Caudate nucleus (tissue), 63 donors: ENCODE measurements at places on chromosomes 1 and 21.

GRCh38 chr1:35692317-35692716 lies 26.4 kb downstream of the C1orf216 start:
- DNase-seq, result no peak

DNA sequence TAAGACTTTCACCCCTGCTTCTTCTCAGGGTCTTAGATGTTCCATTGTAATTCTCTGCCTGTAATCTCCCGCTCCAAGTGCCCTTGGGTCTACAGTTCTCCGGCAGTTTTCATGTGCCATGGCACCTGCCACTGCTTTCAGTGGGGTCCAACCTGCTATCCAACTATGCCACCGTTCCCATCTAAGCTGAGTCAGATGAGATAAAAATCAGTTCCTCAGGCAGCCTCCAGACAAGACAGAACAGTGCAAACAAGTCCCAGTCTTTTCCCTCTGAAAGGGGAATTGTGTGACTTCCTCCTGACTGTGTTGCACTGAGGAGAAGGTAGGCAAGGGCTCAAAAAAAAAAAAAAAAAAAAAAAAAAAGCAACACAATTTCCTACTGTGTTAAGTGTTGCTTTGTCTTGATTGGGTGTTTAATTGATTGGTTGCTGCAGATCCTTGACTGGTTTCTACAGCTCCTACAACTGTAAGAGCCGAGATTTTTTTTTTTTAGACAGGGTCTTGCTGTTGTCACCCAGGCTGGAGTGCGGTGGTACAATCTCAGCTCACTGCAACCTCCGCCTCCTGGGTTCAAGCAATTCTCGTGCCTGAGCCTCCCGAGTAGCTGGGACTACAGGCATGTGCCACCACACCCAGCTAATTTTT lies 50.7 kb downstream of the EBNA1BP2 start:
- no peak for DNase-seq

GRCh38 chr1:160429702-160430535 lies 29.6 kb downstream of the VANGL2 start:
- no peak for DNase-seq

GRCh38 chr1:15637826-15638225 lies 20.6 kb downstream of the DDI2 start:
- DNase-seq, result no peak

DNA sequence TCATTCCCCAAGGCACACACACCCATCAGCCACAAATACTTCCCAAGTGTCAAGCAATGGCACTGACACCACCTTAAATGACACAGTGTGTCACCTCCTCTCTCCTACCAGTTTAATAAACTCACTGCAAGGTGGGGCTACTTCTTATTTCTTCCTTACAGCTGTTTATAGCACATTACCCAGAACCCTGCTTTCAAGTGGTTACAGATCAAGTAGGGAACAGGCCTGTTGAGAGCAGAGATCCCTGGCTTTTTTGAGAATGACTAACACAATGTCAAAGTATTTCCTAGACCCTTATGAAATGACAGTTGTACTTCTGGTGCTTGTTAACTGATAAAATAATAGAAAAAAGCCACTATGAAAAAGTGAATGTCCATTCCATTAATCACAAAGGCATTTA lies 19.8 kb downstream of the ZBTB17 start:
- no peak for DNase-seq

DNA sequence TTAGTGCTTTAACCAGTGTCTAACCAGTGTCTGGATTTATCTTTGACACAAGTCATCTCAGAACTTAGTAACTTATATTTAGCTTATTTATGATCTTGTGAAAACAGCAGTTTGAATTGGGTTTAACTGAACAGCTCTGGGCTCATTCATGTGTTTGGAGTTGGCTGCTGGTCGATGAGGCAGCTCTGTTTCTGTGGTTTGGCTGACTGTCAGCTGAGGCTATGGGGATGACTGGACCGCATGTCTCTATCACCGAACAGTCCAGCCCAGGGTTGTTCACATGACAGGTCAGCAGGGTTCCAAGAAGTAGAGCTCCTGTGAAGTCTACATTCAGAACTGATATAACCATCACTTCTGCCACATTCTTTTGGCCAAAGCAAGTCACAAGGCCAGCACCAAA lies 29.1 kb upstream of the C21orf91 start:
- DNase-seq, result peak; percentile 8

GRCh38 chr1:205600085-205600484 lies 31.7 kb downstream of the ELK4 start:
- no peak for DNase-seq

GRCh38 chr1:57254022-57254421 lies 169.8 kb downstream of the DAB1 start:
- DNase-seq, result no peak

DNA sequence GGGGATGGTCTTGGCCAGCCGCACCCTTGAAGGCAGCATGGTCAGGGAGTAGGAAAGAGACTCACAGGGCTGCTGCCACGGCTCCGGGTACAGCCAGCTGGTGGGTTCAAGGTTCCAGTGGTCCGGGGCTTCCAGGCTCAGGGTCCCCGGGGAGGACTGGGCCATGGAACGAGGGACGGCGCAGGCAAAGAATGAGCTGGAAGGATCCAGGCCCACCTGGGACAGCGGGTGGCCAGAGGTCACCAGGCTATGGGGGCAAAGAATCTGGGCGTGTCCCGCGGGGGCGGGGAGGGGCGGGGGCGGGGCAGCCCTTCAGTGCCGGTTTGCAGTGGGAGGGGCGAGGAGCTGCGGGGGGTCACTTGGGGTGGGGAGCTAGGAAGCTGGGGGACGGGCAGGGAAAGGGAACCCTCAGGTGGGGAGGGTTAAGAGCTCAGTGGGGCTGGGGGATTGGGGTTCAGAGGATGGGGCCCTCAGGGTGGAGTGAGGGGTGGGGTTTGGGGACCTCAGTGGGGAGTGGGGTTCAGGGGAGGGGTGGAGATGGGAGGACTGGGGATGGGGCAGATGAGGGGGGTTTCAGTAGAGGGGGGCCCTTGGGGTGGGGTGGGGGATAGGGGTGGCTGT lies at the start of gene DNMT3L:
TSS of gene DNMT3L (minus strand) at position 223 of the 621 bp plus-strand sequence. CDS start 638 bp downstream, outside the sequence.
- no peak for DNase-seq
